ENCODE measurements at places on chromosomes 1 and 21.

DNA sequence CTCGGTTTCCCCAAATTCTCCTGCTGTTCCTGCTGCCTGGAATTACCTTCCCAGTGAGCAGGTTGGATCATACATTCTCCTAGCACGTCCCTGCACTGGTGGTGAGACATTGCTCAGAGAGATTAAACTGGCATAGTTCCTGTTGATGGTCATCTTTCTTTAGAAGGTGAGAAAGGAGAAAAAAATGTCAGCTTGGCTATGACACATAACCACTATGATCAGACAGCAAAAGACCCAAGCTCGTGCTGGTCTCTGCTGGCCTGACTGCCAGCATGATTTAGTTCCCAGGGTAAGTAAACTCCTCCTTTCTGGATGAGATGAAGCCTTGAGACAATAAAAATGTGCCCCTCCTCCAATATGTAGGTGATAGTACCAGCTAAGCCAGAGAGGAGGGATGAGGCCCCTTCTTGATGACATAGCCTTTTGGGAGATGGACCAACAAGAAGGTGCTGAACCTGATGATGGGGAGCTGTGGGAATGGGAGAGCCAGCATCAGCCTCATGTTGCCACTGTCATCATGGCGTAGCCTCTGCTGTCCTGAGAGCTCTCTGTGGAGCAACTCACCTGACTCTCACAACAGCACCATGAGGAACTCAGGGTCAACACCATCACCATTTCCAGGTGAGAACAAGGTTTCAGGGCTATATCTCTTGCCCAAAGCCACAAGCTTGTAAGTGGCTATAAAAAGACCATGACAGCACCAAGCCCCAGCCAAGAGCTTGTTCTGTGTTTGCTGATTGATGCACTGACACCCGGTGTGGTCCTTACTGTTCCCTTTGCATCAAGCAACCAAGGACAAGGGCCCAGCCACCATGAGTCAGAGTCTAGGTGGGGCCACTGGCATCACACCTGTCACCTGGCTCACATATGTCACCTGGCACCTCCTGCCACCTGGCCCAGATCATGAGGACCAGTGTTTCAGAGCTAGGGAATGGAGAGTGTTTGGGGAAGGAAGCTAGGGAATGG is 200.0 kb downstream of the MATN1 start:
- DNase-seq = no peak

- no peak for DNase-seq
These were observed 8.1 kb downstream of the RERE start for GRCh38 chr1:8809342-8809736.

DNA sequence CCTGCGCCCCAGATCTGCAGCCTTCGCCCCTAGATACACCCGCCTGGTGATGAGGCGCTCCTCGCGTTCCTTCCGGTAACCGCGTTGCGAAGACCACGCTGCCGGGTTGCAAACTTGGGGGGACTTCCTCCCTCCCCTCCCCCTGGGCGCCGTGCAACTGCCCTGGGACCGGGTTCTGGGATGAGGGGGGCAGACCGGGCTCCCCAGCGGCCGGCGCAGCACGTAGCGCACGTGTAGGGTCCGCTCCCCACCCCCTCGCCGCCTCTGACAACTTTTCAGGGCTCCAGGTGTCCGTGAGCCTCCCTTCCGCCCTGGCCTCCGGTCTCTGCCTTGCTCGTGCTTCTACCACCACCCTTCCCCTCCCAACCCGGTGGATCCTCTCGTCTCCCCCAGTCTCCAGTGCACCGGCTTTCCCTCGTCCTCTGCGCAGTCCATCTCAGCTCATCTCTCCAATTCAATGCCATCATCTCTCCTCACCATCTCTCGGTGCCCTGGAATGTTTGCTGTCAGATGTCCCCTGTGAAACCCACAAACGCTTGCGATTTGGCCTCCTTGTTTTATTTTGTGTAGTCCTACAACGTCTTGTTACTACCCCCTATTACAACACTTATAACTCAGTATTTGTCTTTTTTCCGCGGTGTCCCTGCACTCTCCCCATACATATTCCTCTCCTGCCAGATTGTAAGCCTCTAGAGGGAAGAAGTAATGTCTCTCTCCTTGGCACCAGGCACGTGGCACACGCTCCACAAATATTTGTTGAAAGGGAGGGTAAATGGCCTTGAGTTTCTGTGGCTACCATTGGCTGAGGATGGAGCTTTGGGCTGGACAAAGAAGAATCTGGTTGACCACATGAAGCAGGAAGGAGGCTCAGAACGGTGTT is 782 bp downstream of the PCAT6 start:
- no peak for DNase-seq

- DNase-seq = no peak
These were observed 12.1 kb upstream of the DEGS1 start for GRCh38 chr1:224170748-224171478.

DNA sequence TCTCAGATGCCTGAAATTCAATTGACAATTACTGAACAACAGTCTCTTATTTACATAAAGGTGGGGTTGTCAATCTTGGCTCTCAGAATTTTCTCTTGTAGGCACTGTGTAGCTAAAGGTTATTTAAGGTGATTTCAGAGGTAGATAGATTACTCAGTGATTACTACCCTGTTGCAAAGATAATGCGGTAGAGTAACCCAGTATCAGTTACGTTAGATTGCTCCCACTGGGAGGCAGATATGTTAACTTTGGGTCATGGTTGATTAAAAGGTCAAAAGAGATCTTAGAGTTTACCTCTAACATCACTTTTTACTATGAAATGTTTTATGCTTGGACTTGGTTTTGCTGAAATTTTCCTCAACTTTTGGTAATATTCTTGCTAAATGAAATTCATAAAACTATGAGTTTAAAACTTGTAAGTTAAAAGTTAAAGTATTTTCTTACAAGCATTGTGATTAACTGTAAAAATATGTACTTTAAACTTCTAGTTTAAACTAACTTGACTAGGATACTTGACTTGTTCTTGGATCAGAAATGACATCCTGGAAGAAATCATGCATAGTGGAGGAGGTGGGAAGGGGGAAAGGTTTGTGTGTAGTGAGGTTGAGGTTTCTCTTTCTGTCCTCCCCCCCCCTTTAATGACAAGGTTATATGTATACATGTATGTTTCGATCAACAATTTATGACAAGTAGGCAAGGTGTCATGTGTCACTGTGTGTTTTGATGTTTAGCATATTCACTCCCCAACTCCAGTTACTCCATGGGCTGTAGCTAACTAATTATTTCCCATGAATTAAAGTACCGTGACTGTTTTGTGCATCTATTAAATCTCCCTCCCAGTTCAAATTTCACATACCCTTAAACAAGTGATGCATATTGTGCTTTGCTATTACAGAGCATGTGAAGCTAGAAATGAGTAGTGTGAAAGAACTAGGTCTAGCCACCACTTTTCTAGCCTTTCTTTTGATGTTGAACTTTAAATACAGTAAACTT is 2.9 kb downstream of the LAMC1 start:
- DNase-seq = no peak

DNA sequence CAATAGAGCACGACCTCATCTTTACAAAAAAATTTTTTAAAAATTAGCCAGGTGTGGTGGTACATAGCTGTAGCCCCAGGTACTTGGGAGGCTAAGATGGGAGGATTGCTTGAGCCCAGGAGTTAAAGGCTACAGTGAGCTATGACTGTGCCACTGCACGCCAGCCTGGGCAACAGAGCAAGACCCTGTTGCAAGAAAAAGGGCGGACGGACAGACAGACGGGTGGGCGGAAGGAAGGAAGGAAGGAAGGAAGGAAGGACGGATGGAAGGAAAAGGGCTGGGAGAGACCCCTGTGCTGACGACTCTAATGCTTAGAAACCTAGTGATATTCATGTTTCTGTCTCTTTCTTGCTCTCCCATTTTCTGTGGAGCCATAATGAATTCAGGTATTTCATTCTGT is 14.4 kb downstream of the PI4KB start:
- no peak for DNase-seq

DNA sequence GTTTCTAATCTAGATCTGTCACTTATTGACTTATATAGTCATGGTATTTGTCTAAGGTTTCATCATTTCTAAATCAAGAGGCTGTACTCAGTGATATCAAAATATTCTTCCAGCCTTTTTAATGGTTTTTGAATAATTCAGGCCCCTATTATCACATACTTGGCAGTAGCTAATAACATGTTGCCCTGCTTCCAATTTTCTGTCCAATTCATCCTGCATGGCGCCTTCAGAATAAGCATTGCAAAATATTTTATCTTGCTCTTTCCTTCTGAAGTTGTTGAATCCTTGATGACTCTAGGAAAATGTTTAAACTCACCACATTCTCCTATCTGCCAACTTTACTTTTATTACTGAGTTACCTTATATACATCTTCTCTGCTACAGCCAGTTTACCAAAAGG is 517.2 kb upstream of the B3GALT2 start:
- no peak for DNase-seq

GRCh38 chr1:161200421-161200991 is 1.7 kb upstream of the ADAMTS4 start:
- DNase-seq = no peak

- no peak for DNase-seq
These were observed 6.2 kb downstream of the ERO1B start for GRCh38 chr1:236275586-236275985.

DNA sequence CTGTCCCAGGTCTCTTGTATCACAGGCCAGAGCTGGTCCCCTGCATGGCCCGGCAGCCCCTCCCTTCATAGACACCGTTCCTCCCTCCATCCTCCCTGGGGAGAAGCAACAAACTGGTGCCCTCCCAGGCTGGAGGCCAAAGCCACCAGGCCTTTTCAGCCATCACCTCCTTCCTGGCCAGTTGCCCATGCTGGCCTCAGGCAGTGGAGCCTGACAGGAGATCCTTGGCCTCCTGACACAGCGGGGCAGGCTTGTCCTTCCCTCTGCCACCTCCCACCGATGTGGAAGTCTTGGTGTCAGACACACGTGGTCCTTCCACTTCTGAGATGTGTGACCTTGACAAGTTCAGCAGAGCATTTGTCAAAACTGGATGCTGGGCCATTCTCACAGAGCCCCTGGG is 206.0 kb downstream of the HIVEP3 start:
- DNase-seq = no peak

GRCh38 chr21:18163956-18164355 is 80.7 kb upstream of the CHODL start:
- no peak for DNase-seq

- no peak for DNase-seq
These were observed 22.1 kb downstream of the ATP1B1 start for GRCh38 chr1:169128562-169128961.

- DNase-seq = no peak
These were observed 14.3 kb downstream of the EDEM3 start for GRCh38 chr1:184740344-184740743.

DNA sequence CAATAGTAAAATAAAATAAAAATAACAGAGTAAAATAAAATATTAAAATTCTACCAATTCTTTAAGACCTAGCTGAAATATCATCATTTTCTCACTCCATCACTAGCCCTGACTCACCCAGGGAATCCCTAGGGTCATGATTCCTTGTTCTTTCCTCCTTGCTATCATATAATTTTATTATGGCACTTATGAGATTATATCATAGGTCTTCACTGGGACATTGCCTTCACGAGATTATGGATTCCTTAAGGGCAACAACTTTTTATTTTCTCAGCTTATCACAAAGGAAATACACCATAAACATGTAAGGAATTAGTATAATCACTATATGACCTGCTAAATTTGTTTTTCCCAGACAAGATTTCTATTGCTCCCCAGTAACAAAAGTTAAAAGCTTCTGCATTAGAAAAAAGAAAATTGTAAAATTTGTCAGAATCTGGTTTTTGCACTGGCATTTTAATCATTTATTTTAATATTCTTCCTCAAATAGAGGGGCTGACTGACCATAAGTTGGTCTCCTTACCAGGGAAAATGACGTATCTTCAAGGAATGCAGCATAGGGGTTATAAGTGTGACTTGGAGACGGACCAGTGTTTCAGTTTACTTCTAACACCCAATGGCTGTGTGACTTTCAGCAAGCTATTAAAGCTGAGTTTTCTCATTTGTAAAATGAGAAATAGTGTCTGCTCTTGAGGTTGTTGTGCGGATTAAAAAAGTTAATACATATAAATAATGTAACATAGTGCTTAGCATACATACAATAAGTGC is 8.8 kb upstream of the CLCA4 start:
- no peak for DNase-seq

DNA sequence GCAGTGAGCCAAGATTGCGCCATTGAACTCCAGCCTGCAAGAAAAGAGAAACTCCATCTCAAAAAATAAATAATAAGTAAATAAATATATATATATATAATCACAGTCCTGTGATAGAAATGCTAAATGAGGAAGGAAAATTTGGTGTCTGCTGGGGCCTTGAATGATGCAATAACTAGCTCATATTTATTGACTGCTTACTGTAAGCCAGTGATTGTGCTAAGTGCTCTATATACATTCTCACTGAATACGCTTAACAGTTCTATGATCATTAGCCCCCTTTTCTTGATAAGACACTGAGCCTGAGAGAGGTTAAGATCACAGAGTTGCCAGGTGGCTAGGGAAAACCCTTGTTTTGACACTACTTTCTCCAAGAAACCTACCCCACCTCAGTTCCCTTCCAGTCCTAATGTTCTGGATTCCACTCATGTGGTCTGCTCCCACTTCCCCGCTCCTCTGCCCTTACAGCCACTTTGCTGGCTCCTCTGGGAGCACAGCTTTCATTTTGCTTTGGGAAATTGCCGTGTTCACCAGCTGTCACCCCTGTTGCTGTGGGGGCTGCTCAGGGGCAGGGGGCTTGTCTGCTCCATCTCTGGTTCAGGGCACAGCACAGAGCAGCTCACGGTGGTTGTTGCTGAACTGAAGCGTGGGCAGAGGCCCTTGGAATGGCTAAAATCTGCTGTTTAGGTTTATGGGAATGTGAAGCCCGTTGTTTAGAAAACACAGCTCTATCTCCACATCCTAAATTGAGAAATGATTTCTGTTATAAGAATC is 2.5 kb upstream of the BMP8A start:
- no peak for DNase-seq

- no peak for DNase-seq
These were observed 169.2 kb upstream of the IRF2BP2 start for GRCh38 chr1:234779160-234779538.

GRCh38 chr21:24323536-24323935 is 1283.7 kb downstream of the MRPL39 start:
- DNase-seq = no peak

DNA sequence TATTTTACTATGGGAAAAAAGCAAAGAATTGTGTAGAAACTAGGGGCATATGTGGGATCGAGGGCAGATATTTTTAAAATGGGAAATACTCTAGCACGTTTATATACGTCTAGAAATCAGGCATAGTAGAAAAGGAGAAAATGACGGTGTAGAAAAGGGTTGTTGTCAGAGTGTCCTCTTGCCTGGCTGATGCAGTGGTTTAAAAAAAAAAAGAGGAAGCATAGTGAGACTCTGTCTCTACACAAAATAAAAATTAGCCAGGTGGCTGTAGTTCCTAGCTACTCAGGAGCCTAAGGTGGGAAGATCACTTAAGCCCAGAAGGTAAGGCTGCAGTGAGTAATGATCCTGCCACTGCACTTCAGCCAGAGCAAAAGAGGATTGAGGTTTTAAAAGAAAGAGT is 64.7 kb upstream of the LRRC7 start:
- no peak for DNase-seq

GRCh38 chr1:180397175-180397574 is 105.2 kb downstream of the ACBD6 start:
- no peak for DNase-seq
